ENCODE measurements at places on chromosomes 2 and 18.

DNA sequence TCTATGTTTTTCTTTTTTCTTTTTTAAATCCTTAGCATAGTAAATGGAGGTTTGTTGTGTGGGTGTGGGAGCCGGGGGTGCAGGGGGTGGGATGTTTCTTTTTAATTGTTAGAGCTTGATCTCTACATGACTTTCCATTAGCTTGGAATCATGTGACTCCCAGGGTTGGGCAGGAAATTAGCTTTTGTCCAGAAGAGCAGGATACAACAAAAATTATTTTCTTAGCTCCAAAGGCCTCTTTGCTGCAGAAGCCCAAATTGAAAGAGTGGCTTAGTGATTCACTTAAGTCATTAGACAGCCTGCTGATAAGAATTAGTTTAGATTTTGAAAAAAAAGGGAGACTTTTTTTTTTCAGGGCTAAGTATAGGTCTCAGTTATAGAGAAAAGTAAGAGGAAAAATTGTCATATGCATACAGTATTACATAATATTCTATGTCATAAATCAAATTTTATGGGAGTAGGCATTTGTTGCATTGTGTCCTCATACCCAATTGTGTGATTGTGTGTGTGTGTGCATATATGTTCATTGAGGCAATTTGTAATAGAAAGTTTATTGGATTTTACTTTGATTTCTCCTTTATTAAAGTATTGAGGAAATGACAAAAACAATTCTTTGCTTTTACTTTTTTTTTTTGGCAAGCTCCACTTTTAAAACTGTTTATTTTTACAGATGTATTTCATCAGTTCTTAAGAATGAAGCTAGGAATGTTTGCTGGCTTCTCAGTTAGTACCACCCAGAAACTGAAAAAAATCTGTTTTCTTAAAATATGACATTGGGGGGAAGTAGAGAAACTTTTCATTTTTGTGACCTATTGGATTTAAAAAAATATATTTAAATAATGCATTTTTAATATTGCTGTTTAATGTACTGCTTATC, 47.4 kb downstream of the TSPYL6 start:
- no peak for DNase-seq

- DNase-seq: no peak
Observed at GRCh38 chr18:72542342-72542741, 1.8 kb downstream of the CBLN2 start.

DNA sequence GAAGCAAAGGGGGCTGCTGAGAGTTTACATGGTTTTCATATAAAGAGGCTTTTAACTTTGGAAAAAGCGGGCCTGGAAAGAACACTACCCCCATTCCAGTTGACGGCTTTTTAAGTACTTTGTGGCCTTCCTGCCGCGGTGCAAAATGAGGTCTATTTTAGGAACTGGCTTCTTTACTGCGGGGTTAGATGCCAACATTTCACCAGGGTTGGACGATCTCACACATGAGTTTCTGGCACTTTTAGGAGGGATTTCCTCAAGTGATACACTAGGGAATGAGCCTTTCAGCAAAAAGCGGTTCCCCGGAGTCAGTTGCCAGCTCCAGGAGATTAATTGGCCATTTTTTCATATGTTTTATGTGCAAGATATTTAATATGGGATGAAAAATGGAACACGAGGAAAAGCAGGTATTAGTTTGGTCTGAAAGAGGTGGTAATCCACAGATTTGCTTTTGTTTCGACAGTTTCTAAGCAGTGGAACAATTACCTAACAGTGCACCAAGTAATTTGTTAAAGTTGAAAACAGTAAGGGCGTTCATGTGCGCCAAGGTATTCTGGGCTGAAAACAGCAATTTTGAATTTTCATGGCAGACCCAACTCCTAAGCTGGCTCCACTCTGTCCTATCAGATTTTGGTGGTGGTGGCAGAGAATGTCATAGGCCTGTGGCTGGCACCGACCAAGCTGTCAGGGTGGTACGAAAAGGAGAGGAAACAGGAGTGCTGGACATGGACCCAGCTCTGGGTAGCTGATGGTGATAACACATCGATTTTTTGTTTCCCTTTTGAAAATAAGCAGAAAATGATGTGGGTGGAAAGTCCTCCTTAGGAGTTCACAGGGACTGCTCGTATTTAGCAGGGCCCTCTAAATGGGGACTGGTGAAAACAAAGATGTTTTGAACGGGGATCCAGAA, 55.6 kb upstream of the FZD5 start:
- DNase-seq: no peak

DNA sequence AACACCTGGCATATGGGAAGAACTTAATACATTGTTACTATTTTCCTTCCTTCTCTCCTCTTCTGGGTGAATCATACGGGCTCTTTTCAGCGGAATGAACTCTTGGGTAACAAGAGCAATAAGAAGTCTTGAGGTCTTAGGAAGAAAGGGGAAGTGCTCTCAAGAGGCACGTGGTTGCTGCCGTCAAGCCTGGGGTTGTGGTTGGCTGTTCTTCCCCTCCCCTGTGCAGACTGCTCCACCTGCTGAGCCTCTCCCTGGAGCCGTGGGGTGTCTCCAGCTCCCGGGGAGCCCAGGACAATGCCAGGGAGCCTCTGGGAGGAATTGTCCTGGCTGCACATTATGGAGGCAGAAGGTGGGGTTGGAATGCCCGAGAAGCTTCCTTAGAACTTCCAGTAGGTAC, 19.4 kb downstream of the TOGARAM2 start:
- DNase-seq: no peak

DNA sequence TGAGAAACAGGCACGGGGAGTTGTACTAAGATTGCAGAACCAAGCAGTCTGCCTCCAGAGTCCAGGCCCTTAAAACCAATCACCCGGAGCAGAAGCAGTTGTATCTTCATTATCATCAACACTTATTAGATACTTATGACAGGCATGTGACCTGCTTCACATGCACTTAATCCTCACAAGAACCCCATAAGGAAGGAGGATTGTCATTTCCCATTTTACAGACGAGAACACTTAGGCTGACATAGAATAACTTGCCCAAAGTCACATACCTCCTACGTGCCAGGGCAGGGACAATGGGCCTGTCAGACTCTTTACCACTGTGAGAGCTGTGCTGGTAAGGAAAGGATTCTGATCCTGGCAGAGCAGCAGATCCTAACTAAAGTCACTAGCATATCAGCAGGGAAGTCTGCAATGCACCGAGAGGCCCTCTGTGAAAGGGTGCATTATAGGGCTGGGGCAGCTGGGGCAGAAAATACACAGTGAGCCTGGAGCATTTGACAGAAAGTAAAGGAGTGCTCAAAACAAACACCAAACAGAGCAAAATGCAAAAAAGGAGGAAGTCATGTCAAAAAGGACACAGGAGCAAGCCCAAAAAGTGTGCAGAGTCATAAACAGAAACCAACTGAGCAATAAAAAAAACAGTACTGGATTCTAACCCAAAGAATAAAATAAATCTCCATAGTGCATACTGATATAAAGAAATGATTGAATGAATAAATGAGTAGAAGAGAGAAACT, 55.9 kb upstream of the SP3 start:
- no peak for DNase-seq

- DNase-seq: no peak
Observed at GRCh38 chr18:13180614-13181375, 37.8 kb upstream of the LDLRAD4 start.

DNA sequence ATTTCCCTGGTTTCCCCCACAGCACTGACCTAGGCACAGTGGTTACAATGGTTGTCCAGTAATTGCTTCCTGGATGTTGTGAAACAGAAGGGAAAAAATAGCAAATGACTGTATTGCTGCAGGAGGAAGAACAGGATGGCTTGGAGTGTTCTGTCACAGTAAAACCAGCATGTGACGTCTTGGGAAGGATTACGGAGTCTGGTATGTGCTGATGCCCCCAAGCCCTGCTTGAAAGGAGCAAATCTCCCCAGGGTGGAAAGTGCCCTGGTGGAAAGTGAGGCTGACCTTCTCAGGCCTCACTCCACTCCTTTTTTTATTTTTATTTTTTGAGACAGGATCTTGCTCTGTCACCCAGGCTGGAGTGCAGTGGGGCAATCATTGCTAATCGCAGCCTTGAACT, 7.8 kb downstream of the RAB11FIP5 start:
- no peak for DNase-seq

DNA sequence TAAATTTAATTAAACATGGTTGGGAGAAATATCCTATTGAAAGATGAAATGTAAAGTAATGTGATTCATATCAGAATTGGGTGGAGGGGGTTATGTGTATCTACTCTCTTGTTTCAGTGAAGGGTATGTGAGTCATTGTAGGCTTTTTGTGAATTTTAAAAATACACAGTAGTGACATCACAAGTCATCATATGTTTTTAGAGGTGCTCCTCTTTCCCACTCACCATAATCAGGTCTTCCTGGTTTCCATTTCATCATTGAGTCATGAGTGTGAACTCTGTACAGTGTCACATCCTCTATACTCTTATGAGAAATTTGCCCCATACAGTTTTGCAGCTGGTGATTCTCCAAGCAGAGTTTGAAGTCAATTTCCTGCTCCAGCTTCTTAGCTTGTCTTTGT, 18.8 kb downstream of the FSIP2 start:
- DNase-seq: no peak

DNA sequence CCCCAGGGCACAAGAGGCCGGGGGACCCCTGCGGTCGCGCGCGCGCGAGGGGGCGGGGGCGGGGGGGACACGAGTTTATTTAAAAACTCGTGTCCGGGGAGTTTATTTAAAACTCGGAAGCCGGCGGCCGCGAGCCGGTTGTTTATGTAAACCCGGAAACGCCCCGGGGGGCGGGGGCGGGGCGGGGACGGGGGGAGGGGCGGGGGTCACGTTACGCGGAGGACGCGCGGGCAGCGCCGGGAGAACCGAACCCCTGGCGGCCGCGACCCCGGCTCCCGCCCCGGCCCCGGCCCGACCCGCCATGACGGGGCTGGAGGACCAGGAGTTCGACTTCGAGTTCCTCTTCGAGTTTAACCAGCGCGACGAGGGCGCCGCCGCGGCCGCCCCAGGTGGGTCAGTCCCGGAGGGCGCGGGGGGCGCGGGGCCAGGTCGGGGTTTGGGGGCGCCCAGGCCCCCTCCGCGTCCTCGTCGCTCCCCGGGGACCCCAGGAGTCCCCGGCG, 4.4 kb downstream of the NFATC1 start:
- peak; percentile 19 for DNase-seq

- DNase-seq: no peak
Observed at GRCh38 chr2:97736608-97737330, 23.4 kb downstream of the ZAP70 start.

GRCh38 chr2:146228466-146229058, 1616.3 kb upstream of the ACVR2A start:
- DNase-seq: no peak

- no peak for DNase-seq
Observed at GRCh38 chr2:80519121-80519643, 214.6 kb upstream of the LRRTM1 start.

GRCh38 chr2:227241005-227241404, 76.6 kb downstream of the COL4A3 start:
- DNase-seq: no peak

- no peak for DNase-seq
Observed at GRCh38 chr2:74406035-74406434, 15.4 kb downstream of the C2orf81 start.

DNA sequence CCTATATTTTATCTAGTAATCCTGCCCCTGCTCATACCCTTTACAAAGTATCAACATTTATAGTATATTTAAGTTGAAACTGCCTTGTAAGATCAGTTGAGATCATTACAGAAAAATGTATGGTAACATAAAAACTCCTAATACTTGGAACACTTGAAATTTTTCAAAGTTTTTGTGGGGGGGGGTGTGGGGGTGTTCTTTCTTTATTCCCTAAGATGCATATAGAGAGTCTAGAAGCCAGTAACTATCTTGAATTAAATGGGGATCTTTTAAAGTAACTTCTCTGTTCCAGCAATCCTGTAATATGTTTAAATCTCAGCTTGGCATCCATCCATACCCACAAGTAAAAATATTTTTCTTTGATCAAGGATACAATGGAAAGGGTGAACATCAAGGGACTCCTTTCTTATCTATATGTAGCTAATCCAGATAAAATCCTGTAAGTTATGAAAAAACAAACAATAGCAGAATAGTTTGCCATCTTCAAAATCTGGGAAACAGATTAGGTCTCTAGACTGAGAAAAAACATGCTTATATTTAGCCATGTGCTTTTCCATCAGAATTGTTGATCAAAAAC, 455.3 kb downstream of the MEIS1 start:
- no peak for DNase-seq

DNA sequence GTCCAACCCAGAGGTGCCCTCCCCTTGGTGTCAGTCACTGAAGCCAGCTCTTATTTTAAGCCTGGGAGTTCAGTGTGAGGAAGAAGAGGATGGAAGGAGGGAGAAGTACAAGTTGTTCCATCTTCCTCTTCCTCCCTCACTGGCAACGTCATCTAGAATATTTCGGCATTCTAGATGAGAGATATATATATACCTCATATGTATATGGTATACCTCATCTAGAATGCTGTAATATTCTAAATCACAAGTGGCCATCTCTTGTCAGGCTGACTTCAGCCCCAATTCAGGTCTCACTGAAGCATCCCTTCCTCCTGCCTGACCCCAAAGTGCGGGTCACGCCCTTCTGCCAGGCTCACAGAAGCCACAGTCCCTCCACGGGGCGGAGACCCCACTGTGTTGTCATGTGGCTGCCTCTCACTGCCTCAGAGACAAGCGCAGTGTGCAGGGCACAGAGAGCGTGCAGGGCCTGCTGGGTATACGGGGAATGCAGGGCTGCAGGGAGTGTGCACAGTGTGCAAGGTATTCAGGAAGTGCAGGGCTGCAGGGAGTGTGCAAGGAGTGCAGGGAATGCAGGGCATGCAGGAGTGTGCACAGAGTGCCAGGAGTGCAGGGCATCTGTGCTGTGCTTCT, 32.8 kb upstream of the B3GNT7 start:
- no peak for DNase-seq

DNA sequence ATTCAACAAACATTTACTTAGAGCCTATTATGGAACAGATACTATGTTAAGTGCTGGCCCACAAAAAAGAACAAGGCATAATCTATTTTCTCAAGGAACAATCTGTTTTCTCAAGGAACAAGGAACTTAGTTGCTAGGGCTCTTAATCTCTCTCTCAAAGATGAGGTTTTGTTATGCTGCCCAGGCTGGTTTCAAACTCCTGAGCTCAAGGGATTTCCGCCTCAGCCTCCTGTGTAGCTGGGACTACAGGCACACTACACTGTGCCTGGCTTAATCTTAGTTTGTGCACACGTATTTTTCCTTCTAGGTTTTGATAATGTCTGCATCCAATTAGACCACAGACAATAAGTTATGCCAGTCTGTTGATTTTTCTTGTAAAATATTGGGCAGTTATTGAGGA, 89.5 kb downstream of the PTH2R start:
- no peak for DNase-seq

Measured in esophagus squamous epithelium (tissue), 5 donors.